ENCODE measurements at places on chromosomes 12 and 14. TPM values are rescaled to one million over a fixed set of nuclear protein-coding genes. Genes with fewer than 3 reads are reported as not detected.

The IRF2BPL gene
- 31.4 TPM for total RNA-seq

The PTPRO gene
- 21.1 TPM for total RNA-seq

The TESPA1 gene
- 0.20 TPM for total RNA-seq

The INHBE gene
- 10.0 TPM for total RNA-seq

The WNT1 gene
- 0.30 TPM for total RNA-seq

The STYK1 gene
- 0.16 TPM for total RNA-seq

The TAS2R19 gene
- total RNA-seq = 6.1 TPM

The CCDC38 gene
- total RNA-seq = 0.65 TPM

The GEMIN2 gene
- total RNA-seq = 33.2 TPM

The TBX5 gene
- total RNA-seq = 3.4 TPM

The COX8C gene
- total RNA-seq = 1.2 TPM

The LRRC10 gene
- 0.14 TPM for total RNA-seq

Data from motor neuron (in vitro differentiated cells).